CMK (cell line): ENCODE measurements at places on chromosomes 2 and 18.
A peak's percentile ranks its signal among the peaks of the same experiment; 100 is the strongest.

DNA sequence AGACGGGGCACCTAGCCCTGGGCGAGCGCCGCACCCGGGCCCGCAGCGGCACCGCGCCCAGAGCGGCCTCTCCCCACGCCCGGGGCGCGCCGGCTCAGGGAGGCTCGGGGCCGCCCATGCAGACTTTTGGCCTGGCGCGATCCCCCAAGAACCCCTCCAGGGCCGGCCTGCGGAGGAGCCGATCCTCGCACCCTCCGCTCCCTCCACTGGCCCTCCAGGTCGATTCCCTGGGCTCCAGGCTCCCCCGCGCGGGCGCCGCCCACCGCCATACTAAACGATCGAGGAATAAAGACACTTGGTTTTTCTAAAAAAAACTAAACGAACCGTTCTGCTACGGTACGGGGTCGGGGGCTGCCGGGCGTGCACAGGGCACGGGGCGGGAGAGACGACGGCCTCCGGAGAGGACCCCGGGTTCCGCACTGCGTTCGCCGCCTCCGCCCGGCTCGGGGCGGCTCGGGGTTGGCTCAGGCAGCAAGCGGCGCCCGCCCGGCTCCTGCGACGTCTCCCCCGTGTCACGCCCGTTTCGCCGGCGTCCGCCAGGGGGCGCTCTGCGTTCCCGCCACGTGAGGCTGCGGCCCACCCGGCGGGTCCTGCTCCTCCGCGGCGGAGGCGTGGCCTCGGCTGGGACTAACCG, 365 bp upstream of the KHK start:
- DNase-seq: peak; percentile 89

GRCh38 chr2:19973466-19973865, 16.4 kb downstream of the WDR35 start:
- no peak for DNase-seq

DNA sequence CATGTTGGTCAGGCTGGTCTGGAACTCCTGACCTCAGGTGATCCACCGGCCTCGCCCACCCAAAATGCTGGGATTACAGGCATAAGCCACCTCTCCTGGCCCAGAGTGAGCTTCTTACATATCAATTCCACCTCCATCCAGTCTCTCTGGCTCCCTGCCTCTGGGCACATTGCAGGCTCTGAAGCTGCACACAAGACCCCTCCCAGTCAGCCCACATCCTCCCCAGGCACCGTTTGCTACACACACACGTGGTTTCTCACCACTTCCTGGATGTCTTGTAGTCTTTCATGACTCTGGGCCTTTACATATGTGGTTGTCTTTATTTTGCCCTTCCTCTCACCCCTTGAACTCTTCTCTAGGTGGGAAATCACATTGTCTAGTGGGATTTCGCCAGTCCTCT, 64.0 kb upstream of the CABLES1 start:
- DNase-seq: peak; percentile 80

DNA sequence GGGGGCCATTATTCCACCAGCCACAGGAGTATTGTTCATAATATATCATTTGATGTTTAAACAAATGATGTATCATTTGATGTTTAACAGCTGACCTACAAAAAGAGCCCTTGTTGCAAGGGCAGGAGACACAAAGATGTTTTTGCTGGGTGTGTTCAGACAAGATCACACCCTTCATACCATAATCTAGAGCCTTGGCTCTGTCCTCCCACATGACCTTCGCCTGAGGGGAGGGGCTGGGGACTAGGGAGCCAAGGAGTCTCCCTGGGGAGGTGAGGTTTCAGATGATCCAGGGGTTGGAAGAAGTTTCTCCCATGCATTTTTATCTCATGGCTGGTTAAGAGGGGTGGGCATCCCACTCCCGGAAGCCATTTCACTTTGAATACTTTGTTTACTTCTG, 33.5 kb downstream of the CDC42EP3 start:
- DNase-seq: no peak

GRCh38 chr2:36499128-36499820, 98.7 kb downstream of the FEZ2 start:
- DNase-seq: no peak

DNA sequence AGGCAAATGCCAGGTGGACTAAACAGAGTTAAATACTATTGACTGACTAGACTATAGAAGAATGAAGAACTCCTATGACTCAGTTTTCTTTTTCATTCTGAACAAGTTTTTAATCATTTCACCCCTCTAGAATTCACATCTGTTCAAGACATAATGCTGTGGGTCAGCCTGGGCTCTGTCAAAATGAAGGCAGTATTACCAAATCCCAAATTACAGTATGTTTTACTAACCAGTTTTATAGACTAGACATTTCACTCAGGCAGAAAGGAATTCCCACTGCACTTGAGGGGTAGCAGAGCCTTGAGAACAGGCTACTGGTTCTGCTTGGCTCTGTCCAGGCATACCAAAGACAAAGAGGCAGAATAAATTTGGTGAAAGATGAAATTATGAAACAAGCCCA, 511.7 kb downstream of the EPHA4 start:
- DNase-seq: no peak

GRCh38 chr2:237291138-237291792, 122.7 kb downstream of the COL6A3 start:
- DNase-seq: no peak

- DNase-seq: no peak
Observed at GRCh38 chr2:1307670-1308069, 105.6 kb upstream of the TPO start.

- peak; percentile 61 for DNase-seq
Observed at GRCh38 chr2:37324536-37324785, 172 bp downstream of the PRKD3 start.

DNA sequence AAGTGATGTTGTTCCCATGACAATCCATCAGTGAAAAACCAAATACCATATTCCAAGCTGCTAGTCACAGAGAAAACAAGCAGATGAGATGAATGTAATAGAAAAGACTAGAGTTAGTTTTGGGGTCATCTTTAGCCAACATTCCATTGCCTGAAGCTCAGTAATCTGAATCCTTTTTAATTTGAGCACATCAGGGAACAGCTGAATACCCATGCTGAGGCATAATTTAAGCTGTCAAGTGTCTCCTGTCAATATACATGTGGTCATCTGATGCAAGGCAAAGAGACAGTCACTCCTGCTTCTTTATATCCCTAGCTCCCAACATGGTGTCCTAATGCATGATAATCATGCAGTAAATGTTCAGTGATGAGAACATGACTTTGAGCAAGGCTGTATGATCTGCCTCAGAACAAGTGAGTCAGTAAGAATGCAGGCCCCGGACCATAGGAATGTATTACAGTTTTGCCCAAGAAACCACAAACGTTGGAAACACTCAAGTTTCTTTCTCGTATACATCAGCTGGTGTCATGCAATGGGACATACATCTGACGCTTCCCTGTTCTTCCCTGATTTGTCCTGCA, 48.0 kb downstream of the CDK15 start:
- DNase-seq: no peak

- peak; percentile 82 for DNase-seq
Observed at GRCh38 chr2:47070920-47071824, 83.9 kb downstream of the STPG4 start.

DNA sequence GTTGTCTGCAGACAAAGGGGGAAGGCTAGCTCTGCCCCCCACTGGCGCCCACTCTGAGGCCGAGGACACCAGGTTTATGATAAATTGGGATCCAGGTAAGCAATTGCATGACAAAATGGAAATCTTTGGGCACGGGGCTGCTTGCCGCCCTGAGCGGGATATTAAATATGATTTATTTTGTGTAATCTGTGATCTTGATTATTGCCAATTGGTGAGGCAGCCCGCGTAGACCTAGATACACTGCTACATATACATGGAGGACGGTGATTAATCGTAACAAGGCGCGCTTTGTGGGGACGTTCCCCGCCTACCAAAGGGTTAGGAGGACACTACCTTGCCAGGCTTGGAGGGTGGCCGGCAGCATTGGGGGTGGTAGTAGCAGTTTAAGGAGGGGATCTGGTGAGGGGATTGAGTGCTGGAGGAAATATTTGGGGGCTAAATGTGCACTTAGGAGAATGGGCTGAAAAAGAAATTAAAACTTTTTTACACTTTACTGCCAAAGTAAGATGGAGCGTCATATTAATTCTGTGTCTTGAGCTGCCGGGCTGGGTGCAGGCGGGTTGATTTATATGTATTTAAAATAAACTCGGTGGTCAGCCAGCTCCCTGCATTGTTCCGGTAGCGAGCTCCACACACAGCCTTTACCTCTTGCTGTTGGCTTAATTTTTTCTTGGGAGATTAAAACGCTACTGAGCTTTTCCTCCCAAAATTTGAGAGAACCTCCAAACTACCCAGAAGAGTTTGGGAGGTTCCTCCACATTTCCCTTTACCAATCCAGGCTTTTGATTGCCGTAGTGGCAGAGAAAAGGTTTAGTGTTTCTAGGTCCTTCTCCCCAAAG, 4.1 kb downstream of the HOXD3 start:
- no peak for DNase-seq

DNA sequence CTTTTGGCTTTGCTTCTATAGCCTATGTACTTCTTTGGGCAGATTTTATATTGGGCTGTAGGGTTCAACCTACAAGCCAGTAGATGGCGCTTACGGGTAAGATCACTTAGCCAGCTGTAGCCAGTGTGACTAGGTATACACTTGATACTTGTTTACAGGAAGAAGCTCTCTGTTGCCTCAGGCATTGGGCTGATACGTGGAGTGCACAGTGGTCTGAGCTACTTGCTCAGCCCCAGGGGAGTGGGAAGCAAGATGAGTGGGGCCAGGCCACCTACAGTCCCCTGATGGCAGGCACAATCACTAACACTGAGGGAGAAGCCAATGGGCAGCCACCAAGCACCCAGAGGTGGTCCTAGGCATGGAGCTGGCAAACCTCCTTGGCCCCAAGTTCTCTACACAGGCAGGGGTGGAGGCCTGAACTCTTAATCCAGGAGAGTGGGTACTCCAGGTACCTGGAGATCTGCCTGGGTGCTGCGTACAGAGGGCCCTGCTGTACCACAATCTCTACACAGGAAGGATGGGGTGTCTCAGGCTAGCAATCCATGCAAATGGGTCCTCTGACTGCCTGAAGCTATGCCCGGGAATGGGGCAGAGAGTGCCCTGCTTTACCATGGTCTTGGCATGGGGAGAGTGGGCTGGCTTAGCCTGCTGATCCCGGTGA, 122.2 kb downstream of the NCOA1 start:
- peak; percentile 12 for DNase-seq

DNA sequence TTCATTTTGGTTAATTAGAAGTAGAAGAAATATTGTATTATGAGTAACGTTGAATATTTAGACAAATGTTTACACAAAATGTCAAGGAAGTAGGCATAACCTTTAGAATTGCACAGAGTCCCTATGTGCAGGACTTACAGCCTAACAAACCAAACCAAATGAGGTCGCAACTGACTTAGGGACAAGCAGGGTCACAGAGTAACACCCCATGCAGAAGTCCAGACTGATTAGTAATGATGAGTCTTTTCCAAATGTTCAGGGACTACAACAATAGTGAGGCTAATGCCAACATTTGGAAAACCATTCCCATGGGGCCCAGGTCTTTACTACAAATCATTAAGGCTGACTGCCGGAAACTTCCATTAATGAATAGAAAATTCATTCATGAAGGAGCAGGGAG, 452.5 kb upstream of the CHAC2 start:
- no peak for DNase-seq

- no peak for DNase-seq
Observed at GRCh38 chr2:177622521-177622920, 229.9 kb downstream of the AGPS start.

- DNase-seq: no peak
Observed at GRCh38 chr2:170267071-170267470, 89.1 kb downstream of the MYO3B start.

DNA sequence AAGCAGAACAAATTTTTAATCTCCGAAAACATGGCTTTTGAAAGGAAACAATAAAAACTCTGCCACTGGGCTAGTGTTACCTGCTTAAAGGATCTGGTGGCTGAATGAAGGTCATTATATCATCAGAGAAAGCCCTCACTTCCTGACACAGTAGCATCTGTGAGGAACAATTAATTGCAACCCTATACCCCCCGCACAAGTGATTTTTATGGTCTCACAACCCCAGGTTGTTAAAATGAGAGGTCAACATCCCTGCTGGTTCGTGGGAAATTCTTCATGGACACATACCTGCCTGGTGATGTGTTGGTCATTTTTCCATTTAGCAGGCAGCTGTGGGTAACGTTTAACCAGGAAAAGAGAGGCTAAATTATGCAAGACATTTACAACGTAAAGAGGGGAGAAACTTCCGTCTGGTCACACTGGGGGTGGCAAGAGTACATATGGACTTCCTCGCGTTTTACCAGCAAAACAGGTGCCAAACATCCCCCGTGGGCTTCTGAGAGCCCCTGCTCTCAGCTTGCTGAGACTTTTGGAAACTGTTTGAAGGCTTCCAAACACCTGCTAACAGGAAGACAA, 29.2 kb downstream of the NIFK start:
- no peak for DNase-seq

DNA sequence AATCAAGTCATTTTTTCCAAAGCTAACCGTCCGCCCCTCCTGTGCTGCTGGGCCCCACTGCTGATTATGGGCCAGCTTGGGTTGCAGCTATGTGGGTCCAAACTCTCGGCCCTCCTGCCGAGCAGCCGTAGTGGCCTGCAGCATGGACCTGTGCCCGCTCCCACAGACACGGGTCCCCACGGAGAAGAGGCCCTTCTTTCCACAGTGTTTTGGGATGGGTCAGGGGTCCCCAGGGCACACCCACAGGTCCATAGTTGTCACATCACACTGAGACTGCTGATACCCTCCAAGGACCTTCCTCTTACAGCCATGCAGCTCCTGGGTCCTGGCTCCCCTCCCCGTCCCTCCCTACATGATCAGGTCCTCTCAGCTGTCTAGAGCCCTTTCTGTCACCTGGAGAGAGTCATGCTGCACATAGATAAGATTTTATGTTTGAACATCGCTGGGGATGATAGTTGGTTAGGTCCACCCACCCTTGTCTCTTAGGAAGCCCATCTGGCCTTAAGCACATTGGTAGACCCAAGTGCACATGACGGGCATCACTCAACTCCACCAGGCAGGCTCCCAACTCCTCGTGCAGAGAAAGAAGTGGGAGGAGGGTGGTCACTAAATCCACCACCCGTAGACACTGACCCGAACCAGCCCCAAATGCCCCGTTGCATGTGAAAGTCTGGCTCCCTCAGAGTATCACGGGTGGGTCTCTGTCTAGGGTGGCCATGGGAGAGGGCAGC, 17.5 kb downstream of the GPR55 start:
- no peak for DNase-seq

DNA sequence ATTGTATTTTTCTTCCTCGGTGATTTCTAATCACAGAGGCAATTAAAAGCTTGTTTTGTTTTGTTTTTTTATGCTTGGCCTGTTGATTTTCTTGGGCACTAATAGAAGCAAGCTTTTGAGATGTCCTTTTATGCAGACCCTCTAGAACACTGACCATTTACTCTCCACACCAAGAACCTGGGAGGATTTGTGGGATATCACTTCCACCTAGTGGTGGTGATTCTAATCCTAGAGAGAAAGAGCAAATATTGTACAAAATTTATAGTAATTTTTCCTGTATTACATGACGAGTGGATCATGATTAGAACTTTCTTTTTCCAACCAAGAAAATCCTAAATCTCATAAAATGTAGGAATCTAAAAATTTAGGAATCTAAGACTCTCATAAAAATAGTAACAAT, 23.4 kb downstream of the NEMP2 start:
- DNase-seq: no peak
